AG10803 (cell line): ENCODE measurements at places on chromosomes 7 and 10.
A peak's percentile ranks its signal among the peaks of the same experiment; 100 is the strongest.

DNA sequence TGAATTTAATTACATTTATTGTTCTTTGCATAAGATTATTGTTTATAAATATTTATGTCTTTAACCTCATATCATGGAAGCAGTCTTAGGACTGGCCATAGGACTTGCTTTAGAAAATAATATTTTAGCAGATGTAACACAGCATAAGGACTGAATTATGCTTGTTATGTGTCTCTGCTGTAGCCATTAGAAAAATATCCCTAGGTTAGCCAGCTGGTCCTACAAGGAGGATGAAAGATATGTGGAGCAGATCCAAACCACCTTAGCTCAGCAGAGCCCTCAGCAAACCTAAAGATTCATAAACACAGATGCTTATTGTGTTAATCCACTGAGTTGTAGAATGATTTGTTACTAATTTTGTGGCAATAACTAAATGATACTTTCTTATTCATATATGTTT, 166.0 kb upstream of the COL1A2 start:
- peak; percentile 65 for DNase-seq

GRCh38 chr7:90584378-90584777, 11.7 kb upstream of the CDK14 start:
- DNase-seq, result no peak

DNA sequence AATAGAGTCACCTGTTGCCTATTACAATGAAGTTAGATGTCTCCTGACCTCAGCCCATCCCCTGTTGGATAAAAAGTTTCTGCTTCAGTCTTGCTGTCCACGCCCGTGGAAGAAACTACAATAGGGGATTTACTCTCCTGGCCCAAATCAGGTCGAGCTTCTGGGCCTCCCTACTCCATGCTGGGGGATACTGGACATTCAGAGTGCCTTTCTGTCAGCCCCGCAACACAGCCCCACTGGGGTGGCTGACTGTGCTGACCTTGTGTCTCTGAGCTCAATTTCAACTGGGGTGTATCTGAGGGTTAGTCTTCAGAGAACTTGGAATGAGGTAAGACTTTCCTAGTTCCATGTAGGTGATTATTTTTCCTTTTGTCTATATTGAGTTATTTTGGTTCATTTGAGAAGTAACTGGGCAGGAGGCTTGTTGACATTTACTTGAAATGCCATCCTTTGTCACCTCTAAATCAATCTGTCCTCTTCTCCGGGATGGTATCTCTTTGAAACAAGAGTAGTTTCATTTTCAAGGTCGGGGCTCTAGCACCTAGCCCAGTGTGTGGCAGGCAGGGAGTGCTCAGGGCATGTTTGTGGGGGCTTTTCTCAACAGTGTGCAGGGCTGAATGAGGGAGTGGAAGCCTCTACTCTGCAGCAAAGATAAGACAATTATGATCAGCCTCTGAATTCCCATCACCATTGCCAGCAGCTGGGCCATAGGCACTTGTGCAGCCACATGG, 17.7 kb upstream of the CXCL12 start:
- no peak for DNase-seq

- no peak for DNase-seq
Observed at GRCh38 chr10:43257347-43258210, 9.3 kb downstream of the RASGEF1A start.

GRCh38 chr10:51171946-51172345, 97.7 kb downstream of the PRKG1 start:
- DNase-seq, result peak; percentile 64

GRCh38 chr7:21971780-21972396, 26.2 kb upstream of the CDCA7L start:
- DNase-seq, result no peak

DNA sequence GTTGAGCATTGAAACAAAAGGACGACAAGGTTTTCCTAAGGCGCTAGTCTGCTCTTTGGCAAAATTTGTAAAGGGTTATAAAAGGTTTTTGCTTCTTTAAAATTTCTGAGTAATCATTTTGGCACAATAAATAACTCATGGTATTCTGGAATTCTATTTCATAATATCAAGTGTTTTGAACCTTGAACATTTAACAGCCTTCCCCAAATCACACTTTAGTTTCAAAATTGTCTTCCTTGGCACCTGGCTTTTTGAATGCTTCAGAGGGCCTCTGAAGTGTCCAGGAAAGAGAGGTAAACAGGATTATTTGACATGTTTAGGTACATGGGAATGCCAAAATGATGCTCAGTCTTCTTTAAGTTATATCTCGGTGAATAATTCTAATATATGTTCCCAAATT, 220.8 kb downstream of the PHF14 start:
- DNase-seq, result peak; percentile 29

GRCh38 chr7:134547397-134548054, 1.4 kb upstream of the AKR1B15 start:
- DNase-seq, result peak; percentile 54

GRCh38 chr10:110845756-110846620, 25.7 kb upstream of the PDCD4 start:
- no peak for DNase-seq

- DNase-seq, result no peak
Observed at GRCh38 chr7:92425311-92425947, 21.9 kb upstream of the GATAD1 start.

- no peak for DNase-seq
Observed at GRCh38 chr7:132398253-132398925, 177.9 kb downstream of the PLXNA4 start.

DNA sequence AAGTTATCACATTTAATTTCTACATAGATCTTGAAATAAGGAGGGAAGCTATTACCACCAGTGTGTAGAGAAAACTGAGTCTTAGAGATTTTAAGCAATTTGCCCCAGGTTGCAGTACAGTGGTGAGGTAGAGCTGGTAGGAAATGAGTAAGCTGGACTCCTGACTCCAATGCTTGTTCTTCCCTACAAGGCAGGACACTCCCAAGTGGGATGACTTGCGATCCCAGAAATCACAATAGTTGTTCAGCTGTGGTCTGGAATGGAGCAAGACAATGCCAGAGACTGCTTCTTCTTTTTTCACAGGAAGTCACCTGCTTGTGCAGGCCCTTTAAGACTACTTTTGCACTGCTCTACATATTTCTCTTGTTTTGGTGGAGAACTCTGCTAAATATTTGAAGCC, 327.2 kb upstream of the BMPER start:
- no peak for DNase-seq

- DNase-seq, result no peak
Observed at GRCh38 chr10:111203615-111204014, 126.8 kb downstream of the ADRA2A start.

- no peak for DNase-seq
Observed at GRCh38 chr10:132409667-132410028, 12.6 kb downstream of the PWWP2B start.

DNA sequence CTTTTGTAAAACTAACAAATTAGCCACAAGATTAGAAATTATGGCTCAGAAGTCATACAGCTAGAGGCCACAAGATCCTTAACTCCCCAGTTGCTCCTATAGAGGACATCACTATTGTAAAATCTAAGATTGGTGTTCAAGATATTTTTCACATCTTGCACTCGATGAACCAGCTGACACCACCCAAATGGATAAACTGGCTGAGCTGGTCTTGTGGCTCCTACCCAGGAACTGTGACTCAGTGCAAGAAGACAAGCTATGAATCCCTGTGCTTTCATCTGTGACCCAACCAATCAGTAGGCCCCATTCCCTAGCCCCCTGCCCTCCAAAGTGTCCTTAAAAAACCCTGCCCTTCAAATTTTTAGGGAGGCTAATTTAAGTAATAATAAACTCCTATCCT, 27.9 kb upstream of the R3HCC1L start:
- DNase-seq, result no peak

DNA sequence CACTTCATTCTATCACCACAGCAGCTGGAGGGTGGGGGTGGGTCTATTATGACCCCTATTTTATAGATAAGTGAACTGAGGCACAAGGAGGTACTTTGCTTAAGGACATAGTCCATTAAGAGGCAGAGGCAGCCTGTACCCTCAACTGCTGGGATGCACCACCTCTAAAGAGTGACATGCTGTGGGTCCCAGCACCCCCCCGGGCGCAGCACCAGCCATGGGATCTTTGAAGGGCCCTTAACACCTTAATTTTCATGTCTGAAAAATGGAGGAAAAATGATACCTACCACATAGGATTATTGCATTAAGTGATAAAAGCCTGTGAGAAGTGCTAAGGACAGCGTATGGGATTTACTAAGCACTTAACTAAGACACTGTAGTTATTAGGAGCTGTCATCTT, 15.4 kb downstream of the ADCYAP1R1 start:
- DNase-seq, result no peak

- peak; percentile 34 for DNase-seq
Observed at GRCh38 chr10:93542358-93542791, 24.1 kb upstream of the FFAR4 start.

- no peak for DNase-seq
Observed at GRCh38 chr7:75989500-75990388, 4.7 kb downstream of the TMEM120A start.

- DNase-seq, result no peak
Observed at GRCh38 chr7:115178835-115179234, 256.9 kb downstream of the MDFIC start.

DNA sequence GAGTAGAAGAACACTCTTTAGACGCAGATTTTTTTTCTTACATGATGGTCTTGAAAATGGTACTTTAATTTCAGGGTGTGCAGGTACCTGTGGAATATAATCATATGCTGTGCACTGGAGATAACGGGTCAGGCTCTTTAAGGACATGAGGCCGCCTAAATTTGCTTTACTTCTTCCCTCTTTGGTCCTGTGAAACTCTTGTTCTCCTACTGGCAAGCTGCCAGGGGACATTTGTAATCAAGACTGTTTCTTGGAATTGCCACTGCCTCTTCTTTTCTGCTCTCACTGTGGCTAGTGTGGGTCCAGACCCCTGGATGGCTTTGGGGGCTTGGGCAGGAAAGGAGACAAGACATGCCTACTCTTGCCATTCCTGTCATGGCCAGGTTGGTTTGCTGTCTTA, 146.0 kb downstream of the SND1 start:
- DNase-seq, result no peak

DNA sequence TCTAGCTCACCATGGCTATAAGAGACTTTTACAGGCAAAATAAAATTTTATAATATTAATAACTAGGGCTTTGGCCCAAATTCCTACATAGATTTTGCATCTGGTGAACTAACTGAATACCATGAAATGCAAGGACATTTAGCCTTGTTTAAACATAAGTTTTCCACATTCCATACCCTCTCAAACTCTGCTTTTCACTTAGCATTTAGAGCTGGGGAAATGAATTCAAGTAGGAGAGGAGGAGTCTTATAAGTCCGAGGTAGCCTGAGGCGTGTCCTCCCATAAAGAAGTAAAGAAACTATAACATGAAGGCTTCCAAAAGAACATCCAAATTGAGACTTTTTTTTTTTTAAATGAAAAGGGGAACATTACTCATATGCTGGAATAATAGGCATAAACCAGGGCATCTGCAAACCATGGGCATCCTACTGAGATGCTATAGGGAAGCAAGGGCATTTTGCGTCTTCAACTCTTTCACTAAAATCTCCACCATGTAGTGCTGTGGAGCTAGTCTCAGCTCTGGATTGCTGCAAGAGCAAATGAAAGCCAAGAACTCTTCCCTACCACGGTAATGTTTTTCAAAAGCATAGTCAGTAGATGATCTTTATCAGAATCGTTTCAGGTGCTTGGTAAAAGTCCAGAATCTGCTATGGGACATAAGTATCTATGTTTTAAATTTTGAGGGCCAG, 79.1 kb downstream of the PALS2 start:
- no peak for DNase-seq

DNA sequence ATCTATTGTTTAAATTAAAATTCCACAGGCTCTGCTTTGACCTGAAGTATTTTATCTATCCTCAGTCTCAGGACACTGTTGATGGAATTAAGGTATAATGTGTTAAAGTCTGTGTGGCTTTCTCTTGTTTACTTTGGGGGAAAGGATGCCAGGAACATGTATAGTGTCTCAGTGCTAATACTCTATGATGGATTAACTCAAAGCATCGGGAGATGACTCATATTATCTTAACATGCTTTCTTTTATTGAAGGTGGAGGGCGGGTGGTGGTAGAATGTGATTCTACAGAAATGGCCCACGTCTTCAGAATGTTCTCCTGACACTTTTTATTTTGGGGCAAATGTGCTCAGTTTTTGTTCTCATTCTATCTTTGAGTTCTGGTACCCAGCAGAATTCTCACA, 189.0 kb downstream of the ANKRD30A start:
- no peak for DNase-seq

DNA sequence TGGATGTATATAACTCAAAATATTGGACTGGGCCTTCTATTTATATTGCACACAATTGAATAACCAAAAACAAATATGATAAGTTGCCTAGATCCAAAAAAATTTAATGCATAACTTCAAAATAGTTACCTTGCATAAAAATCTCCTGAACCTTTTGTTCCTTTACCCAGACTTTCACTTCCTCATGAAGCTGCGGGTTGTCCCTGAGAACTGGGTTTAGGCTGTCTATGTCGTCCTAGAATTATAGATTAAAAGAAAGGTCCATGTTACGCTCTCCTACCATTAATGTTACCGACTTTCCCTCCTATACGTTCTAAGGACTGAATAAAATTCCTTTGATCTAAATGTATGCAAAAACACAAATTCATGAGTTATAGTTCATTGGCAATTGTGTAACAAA, 86.6 kb downstream of the NRBF2 start:
- no peak for DNase-seq

DNA sequence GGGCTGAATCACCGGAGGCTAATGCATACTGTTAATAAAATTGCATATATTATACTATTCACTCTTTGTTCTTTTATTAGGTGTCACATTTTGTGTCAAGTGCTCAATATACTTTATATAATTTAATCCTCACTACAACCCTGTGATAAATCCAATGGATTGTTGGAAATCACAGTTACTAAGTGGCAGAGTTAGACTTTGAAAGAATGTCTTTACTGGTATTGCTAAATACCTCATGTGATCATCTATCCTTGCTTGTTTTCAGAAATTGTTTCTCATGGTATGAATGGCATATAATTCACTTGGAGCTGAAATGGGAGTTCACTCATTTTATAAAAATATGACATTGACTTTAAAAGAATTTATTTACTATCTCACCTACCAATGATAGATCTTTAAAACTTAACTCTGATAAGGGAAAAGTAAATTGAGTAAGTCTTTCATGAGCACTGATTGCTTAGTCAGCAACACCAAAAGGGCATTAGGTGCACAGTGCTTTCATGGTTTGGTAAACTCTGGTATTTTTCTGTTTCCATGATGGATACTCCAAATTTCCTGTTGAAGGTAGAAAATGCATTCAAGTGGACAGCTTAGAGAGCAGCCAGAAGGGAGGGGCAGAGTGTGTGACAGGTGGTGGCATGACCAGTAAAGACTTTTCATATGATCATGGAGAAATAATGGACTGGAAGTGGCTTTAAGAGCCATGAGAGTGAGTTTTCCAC, 22.6 kb downstream of the ENKUR start:
- DNase-seq, result peak; percentile 23

DNA sequence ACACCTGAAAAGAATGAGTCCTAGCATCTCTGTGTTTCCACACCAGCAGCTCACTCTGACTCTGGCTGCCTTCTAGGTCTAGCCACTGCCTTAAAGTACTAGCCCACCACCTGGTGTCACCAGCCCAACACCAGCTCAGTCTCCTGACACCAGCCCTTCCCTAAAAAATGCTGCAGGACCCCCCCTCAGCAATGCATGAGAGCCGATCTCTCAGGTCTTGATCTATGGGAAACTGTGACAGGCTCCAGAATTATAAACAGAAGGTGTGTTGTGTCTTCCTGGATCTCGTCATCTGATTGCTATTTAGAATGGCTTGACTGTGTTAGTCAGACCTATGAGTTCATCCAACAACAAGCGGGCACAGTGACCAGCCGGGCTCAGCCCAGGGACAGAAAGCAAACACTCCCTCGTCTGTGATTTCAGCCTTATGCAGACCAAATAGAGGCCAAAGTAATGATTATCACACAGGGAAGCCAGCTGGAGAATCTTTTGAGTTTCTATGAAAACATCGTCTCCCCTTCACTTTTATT, 66.6 kb downstream of the CUBN start:
- peak; percentile 89 for DNase-seq
